ENCODE measurements at places on chromosomes 4 and X.
A peak's percentile ranks its signal among the peaks of the same experiment; 100 is the strongest.

- DNase-seq, result no peak
Measured at GRCh38 chr4:158808399-158808798, 39.6 kb downstream of the FNIP2 start.

- DNase-seq, result no peak
Measured at GRCh38 chrX:16267431-16267830, 100.2 kb downstream of the MAGEB17 start.

DNA sequence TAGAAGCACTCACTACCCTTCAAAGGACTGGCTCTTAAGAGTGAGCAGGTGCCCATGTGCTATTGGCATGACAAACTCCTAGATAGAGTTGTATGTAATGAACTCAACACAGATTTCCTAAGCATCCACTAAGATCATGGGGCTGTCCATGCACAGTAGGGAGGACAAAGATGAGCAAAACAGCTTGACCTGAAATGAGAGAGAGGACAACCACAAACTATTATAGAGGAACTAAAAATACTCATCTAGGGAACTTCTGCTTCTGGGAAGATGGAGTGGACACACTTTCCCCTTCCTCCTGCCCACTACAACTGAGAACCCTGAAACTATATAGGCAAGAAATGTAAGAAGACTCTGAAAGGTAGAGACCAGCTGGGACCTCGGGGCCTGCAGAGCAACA, 20.8 kb upstream of the TMEM128 start:
- no peak for DNase-seq

- no peak for DNase-seq
Measured at GRCh38 chr4:38004062-38004461, 43.9 kb downstream of the PTTG2 start.

DNA sequence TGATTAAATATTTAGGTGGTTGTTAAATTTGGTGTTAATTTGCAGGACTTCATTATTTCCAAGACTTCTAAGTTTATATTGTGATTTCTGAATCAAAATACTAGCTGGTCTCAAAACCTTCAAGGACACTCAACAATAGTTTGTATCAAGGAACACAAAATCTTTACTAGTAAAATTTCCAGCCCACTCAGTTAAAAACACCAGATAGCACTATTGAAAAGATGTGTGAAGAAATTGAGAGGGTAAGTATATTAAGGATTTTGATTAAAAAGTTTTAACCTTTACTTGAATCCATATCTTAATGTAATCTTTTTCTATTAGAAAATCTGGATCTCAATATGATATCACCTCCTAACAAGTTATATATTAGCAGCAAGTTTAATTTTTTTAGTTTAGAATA, 89.3 kb upstream of the UGT8 start:
- no peak for DNase-seq

DNA sequence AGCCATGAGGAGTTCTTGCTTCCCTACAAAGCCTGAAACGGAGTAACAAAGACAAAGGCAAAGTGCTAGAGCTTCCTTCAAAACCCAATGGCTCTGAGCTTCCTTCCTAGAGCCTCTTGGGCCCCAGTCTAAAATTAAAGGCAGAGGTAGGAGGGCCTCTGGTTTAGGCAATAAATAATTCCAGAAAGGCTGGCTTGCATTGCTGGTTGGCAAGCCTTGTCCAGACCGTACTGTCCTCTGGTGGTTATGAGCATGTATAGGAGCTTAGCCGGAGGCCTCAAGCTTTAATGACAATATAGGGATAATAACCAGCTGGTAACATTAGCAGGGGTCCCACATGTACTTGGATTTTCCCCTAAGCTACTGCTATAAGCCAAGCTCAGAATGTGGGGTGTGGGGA, 237.3 kb downstream of the AR start:
- peak; percentile 63 for DNase-seq

GRCh38 chr4:74197080-74197479, 39.2 kb downstream of the MTHFD2L start:
- no peak for DNase-seq

- no peak for DNase-seq
Measured at GRCh38 chr4:78749972-78750727, 26.0 kb upstream of the BMP2K start.

DNA sequence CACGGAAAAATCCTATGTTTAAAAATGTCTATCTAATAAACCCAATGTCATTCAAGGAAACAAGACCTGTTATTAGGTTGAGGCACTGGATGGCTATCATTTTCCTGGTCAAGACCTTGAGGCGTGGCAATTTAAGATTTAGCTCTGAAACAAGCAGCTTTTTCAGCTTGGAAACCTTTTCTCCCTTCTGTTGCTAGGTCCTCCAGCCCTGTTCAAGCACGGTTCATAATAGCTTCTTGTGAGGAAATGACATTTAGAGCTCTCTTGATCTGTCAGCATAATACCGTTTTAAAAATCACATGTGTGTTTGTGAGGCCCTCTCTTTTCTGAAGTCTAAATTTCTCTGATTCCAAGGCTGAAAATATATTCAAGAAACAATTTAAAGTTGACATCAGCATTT, 133.6 kb upstream of the GRPR start:
- no peak for DNase-seq

DNA sequence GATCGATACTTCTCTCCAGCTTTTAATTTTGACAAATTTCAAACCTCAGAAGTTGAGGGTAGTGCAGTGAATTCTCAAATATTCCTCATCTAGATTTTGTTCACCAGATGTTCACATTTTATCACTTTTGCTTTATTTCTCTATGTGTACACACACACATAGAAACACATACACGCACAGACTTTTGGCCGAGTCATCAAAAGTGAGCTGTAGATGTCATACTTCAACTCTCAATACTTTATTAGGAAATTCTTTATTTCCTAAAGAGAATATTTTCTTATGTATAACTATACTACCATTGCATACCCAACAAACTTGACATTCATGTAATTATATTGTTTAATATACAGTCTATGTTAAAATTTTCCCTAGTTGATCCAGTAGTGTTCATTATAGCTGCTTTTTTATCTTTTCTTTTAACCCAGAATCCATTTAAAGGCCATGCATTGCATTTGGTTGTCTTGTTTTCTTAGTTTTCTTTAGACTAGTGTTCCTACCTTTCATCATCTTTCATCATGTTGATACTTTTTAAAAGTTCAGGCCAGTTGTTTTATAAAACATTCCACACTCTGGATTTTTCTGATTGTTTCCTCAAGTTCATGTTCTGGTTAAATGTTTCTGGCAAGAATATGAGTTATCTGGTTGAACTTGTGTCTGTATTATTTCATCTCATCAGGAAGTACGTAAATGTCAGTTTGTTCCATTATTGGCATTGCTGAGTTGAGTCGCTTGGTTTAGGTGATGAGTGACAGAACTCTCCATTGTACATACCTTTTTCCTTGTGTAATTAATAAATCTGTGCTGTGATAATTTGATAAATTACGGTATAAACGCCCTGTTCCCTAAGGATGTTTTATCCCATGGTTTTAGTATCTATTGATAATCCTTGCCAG, 94.1 kb upstream of the TLR2 start:
- no peak for DNase-seq

DNA sequence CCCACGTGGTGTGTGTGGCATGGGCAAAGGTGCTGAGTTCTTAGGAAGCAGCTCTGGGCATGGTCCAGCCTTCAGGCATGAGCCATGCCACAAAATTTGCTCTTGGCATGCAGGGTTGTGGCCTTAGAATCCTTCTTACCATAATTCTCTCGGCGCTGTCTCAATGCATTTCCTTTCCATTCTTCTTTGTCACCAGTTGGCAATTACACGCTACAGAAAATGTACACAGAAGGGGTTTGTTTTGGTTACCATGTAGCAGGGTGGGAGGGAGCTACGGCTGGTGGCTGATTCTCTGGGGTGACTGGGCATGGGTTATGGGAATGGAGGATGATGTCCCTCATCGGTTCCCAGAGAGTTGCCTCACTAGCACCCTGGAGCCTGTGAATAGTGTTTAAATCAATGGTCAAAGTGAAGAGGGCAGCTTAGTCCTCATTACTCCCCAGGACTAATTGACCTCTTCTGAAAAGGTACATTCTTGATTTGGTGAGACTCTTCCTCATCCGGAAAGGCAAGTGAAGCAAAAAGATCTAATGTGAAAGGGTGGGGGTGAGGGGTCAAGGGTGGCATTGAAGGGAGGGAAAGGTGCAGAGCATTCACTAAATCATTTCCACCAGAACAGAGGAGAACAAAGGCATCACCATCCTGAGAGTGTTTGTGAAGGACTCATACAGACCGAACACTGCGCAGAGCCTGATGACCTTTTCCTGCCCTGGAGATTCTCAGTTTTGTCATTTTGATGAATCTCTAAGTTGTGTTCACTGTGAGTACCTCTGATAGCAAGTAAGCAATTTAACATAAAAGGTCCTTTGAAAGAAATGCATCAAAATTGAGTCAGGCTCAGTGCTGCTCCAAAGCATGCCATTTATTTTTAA, 199.8 kb upstream of the SFRP2 start:
- no peak for DNase-seq

DNA sequence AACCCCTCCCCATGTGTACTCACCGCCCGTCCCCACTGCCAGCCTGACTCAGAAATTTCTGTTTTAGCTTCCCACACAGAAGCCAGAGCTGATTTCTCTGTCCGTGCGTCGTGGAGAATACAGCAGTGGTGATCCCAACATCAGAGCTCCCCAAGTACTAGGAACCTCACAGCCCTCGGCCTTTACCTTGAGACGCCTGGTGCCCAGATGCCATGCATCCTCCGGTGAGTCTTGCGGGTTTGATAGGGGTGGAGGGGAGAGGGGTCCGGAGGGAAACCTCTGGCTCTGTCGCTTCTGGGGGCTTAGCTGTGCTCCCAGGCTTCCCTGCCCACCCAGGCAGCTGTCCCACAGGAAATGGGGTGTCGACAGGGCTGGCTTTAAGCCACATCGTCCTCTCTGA, 2.1 kb downstream of the LOC101059915 start:
- no peak for DNase-seq

DNA sequence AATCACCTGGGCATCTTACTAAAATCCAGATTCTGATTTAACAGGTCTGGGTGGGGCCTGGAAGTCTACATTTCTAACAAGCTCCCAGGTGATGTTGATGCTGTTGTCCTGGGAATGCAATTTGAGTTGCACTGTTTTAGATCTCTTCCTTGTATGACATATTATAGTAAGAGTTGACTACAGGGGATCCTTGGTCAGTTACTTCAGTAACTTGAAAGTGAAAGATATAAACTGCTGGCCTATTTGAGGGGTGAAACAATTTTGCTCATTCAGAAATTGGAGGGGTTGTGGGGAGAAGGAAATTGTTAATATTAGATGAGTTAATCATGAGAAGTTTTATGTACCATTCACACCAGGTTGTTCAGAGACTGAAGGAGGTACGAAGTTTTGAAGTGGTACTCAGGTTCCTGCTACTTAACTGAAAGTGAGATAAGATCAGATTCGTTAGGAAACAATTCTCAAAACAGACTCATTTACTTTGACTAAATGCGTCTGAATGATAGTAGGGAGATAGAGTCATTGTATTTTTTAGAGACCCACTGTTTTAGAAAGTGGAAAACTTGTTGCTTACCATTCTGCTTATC, 12.5 kb downstream of the SH2D1A start:
- no peak for DNase-seq

GRCh38 chrX:13605611-13606010, 36.2 kb downstream of the EGFL6 start:
- DNase-seq, result no peak

DNA sequence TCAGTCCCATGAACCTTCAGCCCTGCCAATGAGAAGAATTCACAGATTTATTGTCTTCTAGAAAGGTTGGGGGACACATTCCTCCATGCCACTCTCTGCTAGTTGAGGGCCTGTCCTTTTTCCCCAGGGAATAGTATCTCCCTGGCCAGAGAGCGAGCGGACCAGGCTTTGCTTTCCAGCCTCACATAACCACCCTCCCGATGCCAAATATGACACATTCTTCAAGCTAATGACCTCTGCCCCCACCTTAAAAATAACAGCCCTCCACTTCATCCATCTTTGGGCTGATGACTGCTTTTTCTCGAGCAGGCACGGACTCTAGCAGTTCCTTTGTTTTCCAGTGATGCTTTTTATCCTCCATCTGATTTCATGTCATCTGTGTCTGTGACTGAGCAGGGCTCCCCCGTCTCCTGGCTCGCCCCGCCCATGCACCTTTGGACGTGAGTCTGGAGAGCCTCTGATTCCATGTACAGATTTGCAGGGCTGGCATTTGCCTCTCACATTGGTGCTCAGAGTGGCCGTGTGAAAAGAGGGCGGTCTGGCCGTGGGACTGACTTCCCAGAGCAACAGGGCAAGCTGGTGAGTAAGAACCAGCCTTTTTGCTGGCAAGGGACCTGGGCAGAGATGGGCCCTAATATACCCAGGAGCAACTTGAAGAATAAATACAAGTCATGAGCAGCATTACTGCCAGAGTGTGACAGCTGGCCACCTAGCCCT, 279.8 kb downstream of the BCOR start:
- DNase-seq, result no peak

- no peak for DNase-seq
Measured at GRCh38 chr4:26468283-26468949, 21.9 kb downstream of the CCKAR start.

DNA sequence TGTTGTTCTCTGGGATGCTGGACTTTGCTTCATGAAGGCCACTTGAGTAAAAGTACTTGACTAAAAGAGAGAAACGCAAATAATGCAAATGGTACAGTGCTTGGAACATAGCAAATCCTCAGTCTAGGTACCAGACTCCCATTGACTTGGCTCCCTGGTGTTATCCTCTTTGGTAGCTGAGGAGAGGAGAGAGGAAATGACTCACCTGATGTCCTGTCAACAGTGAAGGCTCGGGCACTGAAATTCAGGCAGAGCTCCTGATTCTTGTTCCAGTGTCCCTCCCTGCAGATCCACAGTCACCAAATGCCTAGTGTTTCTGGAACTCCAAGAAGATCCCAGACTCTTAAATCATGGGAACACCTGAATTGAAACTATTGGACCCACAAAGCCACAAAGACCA, 22.5 kb upstream of the TCEAL4 start:
- no peak for DNase-seq

DNA sequence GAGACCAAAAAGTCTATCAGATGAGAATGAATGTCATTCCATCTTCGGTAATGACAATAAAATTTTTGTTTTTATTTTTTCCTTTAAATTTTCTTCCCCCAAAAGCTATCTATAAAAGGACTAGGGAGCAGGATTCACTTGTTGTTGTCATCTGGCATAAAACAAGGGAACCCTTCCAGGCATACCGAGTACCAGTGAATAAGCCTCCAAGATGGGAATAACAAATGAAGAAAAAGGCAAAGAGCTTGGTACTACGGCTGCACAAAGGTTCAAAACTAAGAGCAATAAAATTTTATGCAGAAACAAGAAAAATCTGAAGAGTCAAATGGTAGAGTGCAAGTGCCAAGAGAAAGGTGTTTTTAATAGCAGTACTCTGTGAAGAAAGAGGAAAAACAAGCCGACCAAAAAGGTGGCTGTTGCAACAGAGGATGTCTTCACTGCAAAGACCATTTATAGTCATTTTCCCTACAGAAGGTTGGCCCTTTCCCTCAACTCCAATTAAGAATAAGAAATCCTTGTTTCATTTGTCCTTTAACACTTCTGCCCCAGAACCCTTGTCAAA, 25.8 kb downstream of the PPP3CA start:
- DNase-seq, result no peak

DNA sequence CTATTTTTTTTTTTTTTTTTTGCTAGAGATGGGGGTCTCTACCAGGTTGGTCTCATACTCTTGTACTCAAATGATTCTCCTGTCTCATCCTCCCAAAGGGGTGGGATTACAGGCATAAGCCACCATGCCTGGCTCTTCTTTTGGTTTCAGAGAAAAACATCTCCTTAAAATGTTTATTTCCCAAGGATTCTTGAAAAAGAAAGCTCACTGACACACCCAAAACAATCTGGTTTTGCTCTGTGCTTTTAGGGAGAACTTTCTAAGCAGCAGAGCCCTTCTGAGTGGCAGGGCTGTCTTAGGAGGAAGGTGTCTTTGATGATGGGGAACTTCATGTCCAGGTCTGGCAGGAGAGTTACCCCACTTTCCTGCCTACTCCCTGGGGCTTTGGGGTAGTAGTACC, 1.2 kb downstream of the SOD3 start:
- DNase-seq, result no peak
